ENCODE measurements at places on chromosomes 3 and 15. TPM values are rescaled to one million over a fixed set of nuclear protein-coding genes. Genes with fewer than 3 reads are reported as not detected.

MELTF gene
- total RNA-seq = 6.4 TPM

CLDN16 gene
- not detected for total RNA-seq

GREM1 gene
- not detected for total RNA-seq

RASL12 gene
- not detected for total RNA-seq

P2RY1 gene
- 0.19 TPM for total RNA-seq

ALG1L2 gene
- 0.42 TPM for total RNA-seq

ATP2B2 gene
- total RNA-seq = not detected

GRCh38 chr3:154085071-154085470 lies 36.1 kb upstream of the ARHGEF26 start:
- no peaks in the 10 kb centered on the region for H3K36me3 ChIP-seq
- no peak overlapping the region for H3K27ac ChIP-seq
- H3K4me1 ChIP-seq = no peaks in the 10 kb centered on the region
- H3K4me3 ChIP-seq = no peak overlapping the region

GRCh38 chr3:188084752-188085583 lies 69.0 kb upstream of the LPP start:
- peaks cover 5% of the 10 kb centered on the region for H3K36me3 ChIP-seq
- H3K27ac ChIP-seq = no peak overlapping the region
- H3K4me1 ChIP-seq = no peaks in the 10 kb centered on the region

DNA sequence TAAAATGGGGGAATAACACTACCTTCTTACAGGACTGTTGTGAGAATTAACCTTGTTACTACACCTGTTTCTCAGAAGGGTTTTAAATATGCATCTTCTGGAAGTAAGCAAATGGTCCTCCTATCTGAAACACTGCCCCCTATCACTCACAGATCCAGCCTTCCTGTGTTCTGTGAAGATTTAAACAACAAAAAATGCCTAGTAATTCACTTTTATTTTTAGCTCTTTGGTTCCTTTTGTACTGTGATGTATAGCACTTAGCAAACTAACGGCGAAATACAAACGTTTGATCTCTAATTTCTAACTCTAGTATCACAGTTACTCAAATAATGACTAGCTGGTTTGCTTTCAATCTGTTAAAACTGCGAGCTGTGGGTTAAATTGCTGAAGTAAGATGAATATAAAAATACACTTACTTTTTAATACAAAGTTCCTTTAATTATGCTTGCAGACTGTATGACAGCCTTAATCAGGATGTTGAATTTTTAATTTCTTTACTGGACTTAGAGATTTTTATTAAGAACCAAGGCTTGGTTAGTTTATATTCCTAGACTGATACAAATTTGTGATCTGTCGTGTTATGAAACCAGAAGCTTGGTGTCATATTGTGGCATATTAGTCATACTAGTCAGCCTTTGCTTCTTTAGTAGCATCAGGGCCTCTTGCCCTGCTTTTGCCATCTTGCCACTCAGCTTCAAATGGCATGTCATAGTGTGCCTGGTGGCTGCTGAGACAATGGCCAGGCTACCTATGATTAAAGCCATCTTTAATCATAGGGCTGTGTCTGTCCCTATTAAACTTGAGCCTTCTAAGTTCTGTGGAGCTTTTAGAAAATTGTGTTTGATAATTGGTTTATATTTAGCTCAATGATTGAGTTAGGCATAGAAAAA lies 9.2 kb downstream of the EIF3J start:
- peak overlapping the region; percentile 86 for H3K27ac ChIP-seq
- DNase-seq = peak; percentile 29
- peaks cover 47% of the 10 kb centered on the region for H3K36me3 ChIP-seq

- H3K27me3 ChIP-seq = no peaks in the 10 kb centered on the region
- peaks cover 18% of the 10 kb centered on the region for H3K36me3 ChIP-seq
- no peak overlapping the region for H3K27ac ChIP-seq
- H3K4me1 ChIP-seq = peaks cover 17% of the 10 kb centered on the region
These were observed 5.4 kb downstream of the PGBD4 start for GRCh38 chr15:34107315-34107714.

- H3K27me3 ChIP-seq = no peaks in the 10 kb centered on the region
- peak overlapping the region; percentile 96 for H3K4me3 ChIP-seq
- H3K4me1 ChIP-seq = peaks cover 51% of the 10 kb centered on the region
- peaks cover 83% of the 10 kb centered on the region for H3K36me3 ChIP-seq
- peak overlapping the region; percentile 99 for H3K27ac ChIP-seq
These were observed 1.2 kb downstream of the B2M start for GRCh38 chr15:44712346-44713005.
